ENCODE measurements at places on chromosomes 11 and 22.
A peak's percentile ranks its signal among the peaks of the same experiment; 100 is the strongest.

DNA sequence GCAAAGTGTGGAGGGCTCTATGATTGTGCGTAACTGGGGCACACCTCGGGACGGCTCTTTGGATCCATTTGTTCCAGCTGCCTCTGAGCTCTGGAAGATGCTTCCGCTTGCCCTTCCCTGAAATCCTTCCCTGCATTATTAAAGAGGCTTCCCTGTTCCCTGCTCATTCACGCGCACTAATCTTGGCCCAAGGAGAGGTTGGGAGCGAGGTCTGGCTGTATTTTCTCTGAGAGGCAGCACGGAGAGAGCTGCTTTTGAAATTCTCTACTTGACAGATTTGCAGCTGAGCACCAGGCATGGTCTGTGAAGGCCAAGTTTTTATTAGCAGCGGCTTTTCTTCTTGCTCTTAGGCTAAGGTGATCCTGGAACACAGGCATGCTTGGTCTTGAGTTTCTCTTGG lies 94.8 kb upstream of the NTM start:
- no peak for DNase-seq

DNA sequence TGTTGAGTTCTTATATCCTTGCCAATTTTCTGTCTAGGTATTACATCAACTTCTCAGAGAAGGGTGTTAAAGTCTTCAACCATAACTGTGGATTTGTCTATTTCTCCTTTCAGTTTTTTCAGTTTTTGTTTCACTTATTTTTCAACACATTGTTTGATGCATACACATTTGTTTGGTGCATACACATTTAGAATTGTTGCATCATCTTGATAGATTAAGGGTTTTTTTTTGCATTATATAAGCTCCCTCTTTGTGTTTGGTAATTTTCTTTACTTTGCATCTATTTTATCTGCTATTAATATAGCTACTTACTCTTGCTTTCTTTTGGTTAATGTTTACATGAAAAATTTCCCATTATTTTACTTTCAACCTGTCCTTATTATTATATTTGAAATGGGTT lies 20.8 kb upstream of the TRAF6 start:
- no peak for DNase-seq

DNA sequence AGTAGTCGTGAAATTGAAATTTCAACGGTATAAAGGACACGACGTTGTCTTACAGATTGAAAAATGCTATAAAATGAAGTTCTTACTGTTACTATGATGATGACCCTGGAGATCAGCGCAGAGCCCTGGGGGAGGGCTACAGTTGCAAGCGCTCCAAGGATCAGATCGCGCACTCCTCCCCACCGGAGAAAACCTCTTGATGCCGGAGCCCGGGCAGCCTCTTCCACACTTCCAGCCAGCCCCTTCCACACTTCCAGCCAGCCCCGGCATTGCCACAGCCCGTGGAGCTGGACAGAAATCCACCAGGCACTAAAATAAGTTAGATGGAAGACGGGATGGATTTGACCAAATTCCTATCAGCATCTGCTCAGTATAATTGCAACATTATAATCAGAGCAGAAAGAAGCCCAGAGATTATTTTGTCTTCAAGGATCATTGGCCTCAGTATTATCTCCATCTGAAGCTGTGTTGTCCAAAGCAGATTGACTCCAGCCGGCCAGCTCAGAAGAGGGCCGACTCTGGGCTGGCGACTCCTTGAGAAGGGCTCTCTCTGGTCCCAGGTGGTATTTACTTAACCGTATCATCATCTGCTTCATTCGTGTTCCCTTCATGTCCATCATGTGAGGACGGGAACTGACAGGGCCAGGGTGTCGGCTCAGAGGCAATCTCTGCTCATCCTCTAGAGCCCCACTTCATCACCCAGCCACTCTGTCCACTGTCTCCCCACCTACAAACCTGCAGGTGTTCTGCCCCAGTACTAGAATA lies 777 bp upstream of the MICAL3 start:
- DNase-seq: no peak

- no peak for DNase-seq
These were observed 25.0 kb upstream of the MGAT3 start for GRCh38 chr22:39431821-39432251.

GRCh38 chr11:11884774-11885481 lies 43.2 kb downstream of the USP47 start:
- DNase-seq: no peak

- DNase-seq: peak; percentile 33
These were observed 8.3 kb upstream of the MMP1 start for GRCh38 chr11:102806296-102806695.
